PC-3 (cell line): ENCODE measurements at places on chromosomes 16 and 17.

DNA sequence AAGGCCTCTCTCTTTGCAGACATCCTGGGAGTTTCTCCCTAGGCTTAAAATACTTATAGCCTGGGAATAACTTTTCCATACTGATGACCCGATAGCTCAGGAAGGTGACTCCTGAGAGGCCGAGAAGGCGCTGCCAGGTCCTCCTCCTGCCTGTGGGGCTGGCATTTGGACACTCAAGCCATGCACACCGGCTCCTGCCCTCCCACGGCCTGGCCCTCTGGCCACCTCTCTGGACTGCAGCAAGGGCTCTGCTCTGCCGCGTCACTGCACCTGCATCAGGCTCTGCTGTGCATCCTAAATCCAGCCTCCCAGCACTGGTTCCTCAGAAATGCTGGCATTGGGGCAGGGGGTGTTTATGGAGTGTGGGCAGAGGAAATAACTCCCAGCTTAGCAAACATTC lies 14.2 kb downstream of the KCNG4 start:
- no peak for DNase-seq

DNA sequence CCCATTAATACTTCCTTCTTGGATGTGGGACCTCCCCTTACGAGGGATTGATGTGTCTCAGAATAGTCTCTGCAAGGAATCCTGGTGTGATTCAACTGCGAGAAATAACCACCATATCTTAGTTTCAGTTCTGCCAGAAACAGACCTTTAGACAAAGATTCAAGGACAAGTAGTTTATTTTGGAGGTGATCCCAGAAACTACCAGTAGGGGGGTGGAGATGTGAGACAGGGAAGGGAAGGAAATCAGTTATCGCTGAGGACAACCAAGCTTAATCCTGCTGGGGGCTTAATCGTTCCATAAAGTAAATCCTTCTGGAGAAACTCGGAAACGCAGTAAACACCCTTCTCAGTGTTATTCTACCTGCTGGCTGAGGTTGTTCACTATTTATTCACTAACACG lies 5.0 kb upstream of the SDR42E1 start:
- peak; percentile 47 for DNase-seq

DNA sequence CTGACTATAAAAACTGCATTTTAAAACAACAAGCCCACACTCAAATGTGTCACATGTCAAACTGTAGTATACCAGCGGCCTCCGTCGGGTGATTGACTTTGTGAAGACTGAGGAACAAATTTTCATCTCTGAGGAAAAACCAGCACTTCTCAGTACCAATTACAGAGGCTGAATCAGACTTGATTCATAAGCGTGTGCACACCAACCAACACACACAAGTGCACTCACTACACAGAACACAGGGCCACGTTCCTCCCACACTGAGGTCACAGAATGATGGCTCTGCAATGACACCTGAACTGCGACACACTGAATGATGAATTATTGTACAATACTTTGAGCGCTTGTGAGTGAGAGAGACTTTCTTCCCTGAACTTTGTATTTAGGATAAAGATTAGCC lies 29.6 kb downstream of the XPO6 start:
- DNase-seq, result no peak

GRCh38 chr17:29585080-29585751 lies 4.2 kb downstream of the GIT1 start:
- no peak for DNase-seq

- peak; percentile 25 for DNase-seq
Observed at GRCh38 chr17:77449908-77450741, 309.4 kb downstream of the SEC14L1 start.

DNA sequence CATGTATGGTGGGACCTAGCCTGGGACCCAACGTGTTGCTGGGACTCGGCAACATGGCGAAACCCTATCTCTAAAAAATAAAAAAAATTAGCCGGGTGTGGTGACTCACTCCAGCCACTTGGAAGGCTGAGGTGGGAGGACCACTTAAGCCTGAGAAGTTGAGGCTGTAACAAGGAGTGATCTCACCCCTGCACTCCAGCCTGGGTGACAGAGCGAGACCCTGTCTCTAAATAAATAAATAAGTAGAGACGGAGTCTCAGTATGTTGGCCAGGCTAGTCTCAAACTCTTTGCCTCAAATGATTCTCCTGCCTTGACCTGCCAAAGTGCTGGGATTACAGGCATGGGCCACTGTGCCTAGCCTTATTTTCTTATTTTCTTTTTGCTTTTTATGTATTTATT lies 10.1 kb upstream of the CNP start:
- no peak for DNase-seq

GRCh38 chr17:3929181-3929580 lies 12.9 kb upstream of the P2RX1 start:
- DNase-seq, result no peak

DNA sequence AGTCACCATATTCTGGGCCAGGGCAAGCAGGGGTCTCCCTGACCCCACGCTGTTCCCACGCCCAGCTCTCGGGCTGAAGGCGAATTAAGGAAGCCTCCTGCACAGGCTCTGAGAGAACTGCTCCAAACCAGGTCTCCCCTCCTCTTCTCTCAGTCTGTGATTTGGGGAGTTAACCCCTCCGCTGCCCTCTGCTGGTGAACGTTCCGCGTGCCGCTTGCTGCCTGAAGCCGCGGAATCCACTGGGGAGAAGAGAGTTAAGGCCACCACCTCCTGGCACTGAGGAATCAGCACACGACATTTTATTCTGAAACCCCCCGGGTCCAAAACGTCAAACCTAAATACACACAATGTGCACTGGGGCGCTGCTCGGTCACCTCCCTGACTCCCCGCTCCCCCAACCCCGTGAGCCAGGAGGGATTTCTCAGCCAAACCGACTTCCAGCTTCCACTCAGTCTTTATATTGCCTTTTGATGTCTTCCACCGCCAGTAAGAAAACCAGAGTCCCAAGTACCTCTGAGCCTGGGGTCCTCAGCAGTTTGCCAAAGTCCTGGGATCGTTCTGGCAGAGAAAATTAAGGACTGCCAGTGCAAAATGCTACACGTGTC lies 54.4 kb upstream of the RCVRN start:
- peak; percentile 53 for DNase-seq

DNA sequence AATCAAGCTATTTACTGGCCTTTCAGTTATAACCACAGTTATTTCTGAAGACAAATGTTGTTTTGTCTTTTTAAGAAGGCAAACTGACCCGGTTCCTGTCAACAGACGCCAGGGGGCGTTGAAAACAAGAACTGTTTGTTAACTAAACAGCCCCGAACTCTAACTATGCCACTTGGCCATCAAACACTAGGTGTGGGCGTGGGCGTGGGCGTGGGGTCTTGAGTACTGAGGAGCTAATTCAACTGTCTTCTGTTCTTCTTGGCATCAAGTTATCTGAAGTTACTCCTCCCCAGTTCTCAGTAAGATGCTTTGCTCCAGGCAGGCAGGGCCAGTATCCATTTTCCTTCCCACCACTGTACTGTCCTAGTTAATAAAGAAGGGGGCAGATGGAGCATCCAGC lies 63.3 kb upstream of the MTMR4 start:
- DNase-seq, result peak; percentile 80
